Central memory CD4-positive, alpha-beta T cell (primary cell): ENCODE measurements at places on chromosomes 1 and 21.

GRCh38 chr1:33130297-33130696 is 49.3 kb downstream of the AZIN2 start:
- no peak for DNase-seq

GRCh38 chr1:201191653-201192260 is 1.1 kb downstream of the IGFN1 start:
- DNase-seq: no peak

DNA sequence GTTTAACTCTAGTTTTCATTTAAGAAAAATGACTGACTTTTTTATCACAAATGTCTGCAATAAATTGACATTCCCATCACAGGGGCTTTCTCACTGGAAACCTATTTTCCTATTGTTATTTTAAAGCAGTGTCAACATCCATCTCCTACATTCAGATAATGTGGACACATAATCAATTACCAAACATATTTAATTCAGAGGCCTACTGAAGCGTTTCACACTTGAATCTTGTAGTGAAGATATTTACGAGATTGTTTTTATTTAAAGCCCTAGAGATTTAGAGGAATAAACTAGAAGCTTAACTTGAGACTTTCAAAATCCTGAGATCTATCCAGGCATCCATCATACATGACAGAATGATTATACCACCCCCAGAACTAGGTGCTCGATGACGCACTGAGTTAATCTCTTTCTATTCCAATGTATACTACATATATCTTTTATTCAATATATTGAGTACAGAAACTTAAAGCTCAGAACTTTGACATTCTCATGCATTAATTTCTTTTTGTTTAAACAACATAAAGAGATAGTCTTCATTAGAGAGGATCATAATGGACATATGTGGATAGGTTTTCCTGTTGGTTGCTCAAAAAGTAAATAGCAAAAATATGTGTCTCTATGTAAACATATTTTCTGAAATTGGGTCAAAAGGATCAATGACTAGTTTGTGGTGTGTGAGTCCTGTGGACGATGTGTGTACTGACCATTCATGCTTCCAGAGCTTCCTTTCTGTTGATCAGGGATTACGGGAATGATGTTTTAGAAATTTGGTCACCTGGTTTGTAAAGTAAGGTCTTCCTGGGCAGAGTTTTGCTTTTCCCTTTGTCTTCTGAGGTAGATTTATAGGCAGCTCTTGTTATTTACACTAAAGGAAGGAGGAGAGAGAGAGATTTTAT is 171.5 kb upstream of the HMCN1 start:
- DNase-seq: no peak

DNA sequence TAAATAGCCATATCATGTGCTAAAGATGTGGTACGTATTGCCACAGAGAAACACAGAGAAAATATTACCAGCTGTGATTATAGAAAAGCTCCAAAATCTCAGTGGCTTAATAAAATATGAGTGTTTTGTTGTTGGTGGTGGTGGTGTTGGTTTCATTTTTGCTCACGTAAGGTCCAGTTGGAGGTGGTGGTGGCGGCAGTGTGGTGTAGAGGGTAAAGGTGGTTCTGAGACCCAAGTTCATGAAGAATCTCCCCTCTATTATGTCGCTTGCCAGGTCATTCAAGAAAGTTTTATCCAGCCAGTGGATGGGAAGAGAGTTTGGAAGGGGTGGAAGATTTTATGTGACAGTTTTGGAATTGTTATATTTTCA is 217.6 kb upstream of the SAMSN1 start:
- no peak for DNase-seq

GRCh38 chr1:234583755-234584419 is 26.1 kb downstream of the IRF2BP2 start:
- no peak for DNase-seq

DNA sequence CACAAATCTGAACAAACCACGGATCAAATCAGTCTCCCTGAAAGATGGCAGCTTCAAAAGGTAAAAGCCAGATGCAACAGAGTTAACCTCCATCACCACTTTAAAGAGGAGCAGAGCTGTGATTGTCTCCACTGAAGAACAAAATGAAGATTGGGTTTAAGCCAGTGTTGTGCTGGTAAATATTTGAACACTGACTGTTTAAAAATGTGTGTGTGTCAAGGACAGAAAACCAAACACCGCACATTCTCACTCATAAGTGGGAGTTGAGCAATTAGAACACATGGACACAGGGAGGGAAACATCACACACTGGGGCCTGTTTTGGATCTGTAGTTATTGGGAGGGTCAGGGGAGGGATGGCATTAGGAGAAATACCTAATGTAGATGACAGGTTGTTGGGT is 83.9 kb downstream of the ST6GALNAC5 start:
- no peak for DNase-seq

DNA sequence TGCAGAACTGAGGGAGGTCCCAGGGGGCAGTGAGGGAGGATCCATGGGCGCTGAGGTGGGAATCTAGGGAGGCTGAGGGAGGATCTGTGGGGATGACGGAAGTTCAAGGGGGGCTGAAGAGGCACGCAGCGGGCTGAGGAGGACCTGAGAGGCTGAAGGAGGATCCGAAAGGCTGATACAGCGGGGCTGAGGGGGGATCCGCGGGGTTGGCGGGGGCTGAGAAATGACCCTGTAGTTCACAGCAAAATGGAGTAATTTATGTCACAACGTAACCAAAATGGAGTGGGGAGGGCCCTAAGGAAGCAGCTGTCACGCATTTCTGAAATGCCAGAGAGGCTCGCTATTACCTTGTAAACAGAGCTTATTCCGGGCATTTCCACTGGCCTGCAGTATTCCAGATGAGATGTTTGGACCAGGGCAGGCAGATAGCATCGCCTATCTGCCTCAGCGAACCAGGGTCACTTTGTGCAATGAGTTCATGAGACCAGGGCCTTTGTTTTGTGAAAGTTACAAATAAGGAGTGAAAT is 926 bp upstream of the MRPL55 start:
- DNase-seq: no peak

DNA sequence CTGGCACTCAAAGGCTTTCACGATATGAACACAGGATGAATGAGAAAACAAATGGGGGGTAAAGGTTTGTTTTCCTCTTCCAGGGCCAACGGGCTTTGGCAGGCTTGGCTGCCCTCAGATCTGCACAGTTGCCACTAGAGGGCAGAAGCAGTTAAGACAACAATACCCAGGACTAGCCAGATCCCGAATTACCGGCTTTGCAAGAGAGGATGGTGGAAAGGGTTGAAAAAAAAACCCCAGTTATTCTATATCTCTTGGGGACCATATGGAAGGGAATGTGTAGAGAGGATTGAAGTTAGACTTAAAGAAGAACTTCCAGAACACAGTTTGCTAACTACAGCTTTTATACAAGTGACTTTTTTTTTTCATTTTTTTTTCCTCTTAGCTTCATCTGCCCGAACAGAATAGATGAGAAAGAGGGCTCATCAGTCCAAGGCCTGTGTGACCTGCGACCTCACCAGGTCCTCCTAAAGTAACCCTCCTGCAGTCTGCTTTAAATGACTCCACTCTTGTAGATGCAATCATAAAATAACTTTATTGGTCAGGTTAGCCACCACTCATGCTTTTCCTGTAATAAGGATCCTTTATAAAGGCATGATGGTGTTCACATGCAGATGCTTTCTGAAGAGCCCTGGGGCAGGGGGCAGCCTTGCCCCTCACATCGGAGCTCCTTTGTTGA is 10.7 kb downstream of the FMOD start:
- peak; percentile 58 for DNase-seq

- no peak for DNase-seq
These were observed 31.0 kb downstream of the LRRC3 start for GRCh38 chr21:44486302-44486701.

DNA sequence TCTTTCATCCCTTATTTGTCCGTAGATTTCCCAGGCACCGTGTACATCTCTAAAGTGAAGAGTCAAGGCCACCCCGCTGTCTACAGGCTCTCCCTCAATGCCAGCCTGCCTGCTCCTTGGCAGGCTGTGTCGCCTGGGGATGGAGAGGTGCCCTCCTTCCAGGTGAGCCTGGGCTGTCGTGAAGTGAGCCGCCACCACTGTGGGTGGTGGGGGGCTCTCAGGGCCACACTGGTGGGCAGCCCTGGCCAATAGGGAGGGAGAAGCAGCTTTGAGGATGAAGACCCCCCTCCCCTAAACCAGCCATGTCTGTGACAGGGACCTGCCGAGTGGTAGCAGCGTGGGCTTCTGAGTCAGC is 46.2 kb downstream of the DISP3 start:
- DNase-seq: no peak

DNA sequence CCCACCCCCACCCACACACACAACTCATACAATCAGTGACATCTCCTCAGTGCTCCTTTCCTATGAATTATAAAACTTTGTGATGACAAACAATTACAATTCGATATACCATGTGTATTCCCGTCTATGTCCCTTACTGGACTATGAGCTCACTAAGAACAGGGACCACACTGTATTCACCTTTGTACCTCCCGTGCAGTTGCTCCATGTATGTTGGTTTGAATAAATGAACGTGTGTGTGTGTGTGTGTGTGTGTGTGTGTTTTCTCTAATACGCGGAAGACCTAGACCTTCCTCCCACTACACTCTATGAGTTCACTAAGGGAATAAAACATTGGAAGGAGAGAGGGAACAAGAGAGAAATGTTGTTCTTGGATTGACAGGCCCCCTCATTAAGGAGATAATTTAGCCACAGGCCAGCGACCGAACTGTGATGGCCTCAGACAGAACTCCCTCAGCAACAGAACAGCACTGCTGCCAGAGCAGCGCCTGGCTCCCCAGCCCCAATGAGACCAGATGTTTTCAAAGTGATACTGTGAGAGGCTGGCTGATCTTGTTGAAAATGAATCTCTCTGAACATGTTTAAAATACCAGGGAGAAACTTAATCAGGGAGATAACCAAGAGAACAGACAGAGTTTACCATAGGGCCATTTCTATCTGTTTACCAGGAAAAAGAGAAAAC is 21.7 kb downstream of the BCAR3 start:
- no peak for DNase-seq

- no peak for DNase-seq
These were observed 46.9 kb downstream of the FMO3 start for GRCh38 chr1:171137580-171137979.

- no peak for DNase-seq
These were observed 679.2 kb upstream of the ADAMTS5 start for GRCh38 chr21:27646056-27646455.

GRCh38 chr1:232555494-232556210 is 74.3 kb downstream of the SIPA1L2 start:
- DNase-seq: no peak

- no peak for DNase-seq
These were observed 48.7 kb upstream of the KCNJ15 start for GRCh38 chr21:38208118-38208517.
